ENCODE measurements at places on chromosomes 5 and 9.

DNA sequence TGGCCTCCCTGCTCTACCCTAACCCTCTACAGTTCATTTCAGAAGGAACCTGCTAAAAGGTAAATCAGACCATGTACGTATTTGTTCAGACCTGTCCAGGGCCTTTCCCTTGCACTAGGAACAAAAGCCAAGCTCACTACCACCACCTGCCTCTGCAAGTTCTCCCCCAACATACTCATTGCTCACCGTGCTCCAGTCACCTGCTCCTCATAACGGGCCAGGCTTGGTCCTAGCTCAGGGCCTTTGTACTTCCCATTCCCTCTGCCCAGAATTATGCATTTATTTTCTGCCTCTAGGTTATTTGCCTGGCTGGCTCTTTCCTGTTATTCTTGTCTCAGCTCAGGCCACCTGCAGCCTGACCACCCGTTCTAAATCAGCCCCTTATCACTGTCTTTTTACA is 4.8 kb upstream of the FGF1 start:
- DNase-seq: no peak

DNA sequence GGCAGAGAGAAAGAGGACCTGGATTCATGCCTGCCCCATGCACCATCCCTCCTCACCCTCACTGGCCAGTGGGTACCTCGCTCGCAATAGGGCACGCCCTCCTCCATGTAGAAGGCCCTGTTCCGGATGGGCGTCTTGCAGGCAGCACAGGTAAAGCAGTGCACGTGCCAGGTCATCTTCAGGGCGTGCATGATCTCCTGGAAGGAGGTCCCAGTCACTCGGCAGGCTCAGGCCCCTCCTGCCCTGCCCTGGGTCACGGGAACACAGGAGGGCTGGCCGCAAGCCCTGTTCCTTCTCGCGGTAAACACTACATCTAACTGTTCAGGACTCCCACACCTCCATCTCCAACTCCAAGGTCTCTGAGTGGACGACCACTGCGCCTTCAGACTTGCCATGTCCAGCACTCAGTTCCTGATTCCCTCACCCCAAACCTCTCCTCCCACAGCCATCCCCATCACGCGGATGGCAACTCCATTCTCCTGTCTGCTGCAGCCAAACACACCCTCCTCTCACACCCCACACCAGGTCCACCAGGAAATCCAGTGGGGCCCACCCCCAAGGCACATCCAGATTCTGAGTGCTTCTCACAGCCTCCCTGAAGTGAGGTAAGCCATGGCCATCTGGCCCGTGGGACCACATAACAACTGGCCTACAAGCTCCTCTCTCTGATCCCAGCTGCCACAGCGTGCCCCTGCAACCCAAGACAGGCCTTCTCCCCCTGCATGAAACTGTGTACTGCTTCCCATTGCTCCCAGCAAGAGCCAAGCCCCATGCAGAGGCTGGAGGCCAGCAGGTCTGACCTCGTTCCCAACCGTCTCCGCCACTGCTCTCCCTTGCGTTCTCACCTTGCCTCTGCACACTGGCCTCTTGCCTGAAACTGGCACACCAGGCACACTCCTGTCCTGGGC is 10.8 kb upstream of the DBN1 start:
- DNase-seq: peak; percentile 75

- no peak for DNase-seq
Measured at GRCh38 chr9:14165376-14166035, 148.4 kb downstream of the NFIB start.

DNA sequence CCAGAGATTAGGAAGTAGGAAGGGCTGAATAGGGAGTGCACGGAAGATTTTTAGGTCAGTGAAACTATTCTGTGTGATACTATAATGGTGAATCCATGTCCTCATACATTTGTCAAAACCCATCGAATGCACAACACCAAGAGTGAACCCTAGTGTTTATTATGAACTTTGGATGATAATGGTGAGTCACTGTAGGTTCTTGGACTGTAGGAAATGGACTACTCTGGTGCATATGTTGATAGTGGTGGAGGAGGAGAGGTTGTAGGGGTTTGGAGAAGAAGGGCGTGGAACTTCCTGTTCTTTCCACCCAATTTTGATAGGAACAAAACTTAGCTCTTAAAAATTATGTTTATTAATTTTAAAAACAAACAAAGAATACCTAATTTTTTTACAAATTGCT is 14.3 kb downstream of the CTSL start:
- DNase-seq: no peak

DNA sequence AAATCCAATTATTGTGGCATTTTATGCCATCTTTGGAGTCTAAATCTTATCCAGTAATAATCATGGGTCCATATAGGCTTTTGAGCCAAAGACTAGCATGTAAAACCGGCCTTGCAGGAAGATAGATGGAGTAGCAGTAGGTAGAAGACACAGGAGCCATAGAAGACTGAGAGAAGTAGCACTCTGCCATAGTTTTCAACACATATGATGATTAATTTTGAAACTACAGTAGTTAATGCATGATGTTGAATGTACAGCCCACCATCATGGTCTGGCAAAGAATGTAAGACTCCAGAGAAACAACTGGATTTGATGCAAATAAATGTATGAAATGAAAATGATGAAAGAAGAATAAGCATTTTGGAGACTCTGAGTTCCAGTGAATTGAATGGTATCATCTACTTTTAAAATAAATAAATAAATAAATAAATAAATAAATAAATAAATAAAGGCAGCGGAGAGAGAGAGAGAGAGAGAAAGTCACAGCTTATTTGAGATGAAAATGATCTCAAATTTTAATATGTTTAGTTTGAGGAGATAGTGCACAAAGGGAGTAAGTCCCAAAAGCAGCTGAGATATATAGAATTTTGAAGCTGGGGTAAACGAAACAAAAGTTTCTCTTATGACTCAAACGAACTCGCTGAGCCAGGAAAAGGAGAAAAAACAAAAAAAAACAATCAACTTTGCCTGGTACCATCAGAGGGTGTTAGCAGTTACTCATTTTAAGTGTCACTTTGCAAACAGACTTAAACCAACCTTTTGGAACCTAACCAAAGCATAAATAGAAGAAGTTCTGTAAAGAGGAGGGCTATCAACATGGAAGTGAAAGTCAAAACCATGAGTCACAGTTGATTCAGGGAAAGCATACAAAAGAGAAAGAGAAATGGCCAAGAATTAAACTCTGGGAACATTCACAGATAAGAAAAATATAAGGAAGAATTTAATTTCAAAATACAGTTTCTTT is 388.7 kb downstream of the CETN3 start:
- DNase-seq: no peak

- no peak for DNase-seq
Measured at GRCh38 chr5:102853680-102854079, 98.6 kb downstream of the PAM start.

- DNase-seq: no peak
Measured at GRCh38 chr5:139265001-139265400, 28.5 kb upstream of the MATR3 start.

- DNase-seq: peak; percentile 86
Measured at GRCh38 chr5:176817369-176817840, 7.0 kb downstream of the UNC5A start.

- no peak for DNase-seq
Measured at GRCh38 chr5:155554500-155554899, 540.9 kb downstream of the KIF4B start.

DNA sequence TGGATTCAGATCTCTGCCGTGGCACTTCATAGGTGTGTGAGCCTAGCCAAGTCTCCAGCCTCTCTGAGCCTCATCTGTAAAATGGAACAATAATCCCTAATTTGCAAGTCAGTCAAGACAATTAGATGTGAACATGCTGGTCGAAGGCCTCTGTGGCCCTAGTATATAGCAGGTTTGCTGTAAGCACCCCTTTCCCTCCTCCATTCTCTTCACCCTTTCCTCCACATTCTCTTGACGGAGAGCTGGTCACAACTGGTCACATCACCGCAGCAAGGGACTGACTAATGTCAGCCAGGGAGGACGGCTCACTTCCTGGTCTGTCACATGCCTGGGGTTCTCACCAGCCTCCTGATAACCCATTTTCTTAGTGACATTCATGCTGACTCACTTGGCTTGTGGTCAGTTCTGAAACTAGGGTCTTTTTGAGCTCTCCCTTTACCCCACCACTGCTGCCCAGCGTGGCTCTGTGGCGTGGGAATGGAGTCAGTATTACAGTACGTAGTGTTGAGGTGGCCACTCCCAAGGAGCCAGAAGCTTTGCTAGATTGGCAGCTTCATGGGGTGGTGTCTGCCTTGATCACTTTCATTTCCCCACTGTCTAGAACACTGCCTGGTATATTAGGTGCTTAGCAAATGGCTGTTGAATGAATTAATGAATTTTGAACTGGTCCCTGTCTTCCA is 47.8 kb downstream of the ERGIC1 start:
- no peak for DNase-seq

DNA sequence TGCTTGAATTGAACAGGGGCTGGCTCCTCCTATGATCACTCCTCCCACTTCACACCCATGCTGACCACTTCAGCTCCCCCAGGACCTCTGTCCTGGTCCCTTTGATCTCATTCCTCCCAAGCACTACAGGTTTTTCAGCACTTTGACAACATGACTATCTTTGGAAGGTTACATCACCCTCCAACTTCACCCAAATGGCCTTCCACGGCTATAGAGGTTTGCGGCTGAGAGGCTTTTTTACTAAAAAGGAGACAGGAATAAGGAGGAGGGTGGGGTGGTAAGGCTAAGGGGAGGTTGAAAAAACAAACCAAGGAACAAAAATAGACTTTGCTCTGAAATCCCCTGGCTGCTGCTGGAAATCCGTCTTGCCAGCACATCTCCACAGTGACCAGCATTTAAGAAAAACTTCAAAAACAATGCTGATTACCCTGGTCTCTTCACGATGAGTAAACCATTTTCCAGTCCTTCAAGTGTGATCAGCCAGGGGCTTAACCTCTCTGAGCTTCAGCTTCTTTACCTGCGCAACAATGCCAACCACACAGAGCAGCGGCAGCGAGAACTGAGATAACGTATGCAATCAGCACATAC is 102.7 kb downstream of the DPYSL3 start:
- no peak for DNase-seq

GRCh38 chr5:43255704-43256103 is 57.5 kb downstream of the HMGCS1 start:
- no peak for DNase-seq

Data from NCI-H82 (cell line).